ENCODE measurements at places on chromosomes 2 and 18. TPM values are rescaled to one million over a fixed set of nuclear protein-coding genes. Genes with fewer than 3 reads are reported as not detected.

The ATP6V1C2 gene
- 12.1 TPM for total RNA-seq

The YIPF4 gene
- total RNA-seq = 13.1 TPM

The ALPP gene
- 4.8 TPM for total RNA-seq

The ANKRD30B gene
- total RNA-seq = not detected

- H3K27me3 ChIP-seq = peaks cover 36% of the 10 kb centered on the region
- H3K36me3 ChIP-seq = no peaks in the 10 kb centered on the region
- no peak for DNase-seq
- H3K27ac ChIP-seq = no peak overlapping the region
- peaks cover 27% of the 10 kb centered on the region for H3K4me1 ChIP-seq
- H3K4me3 ChIP-seq = no peak overlapping the region
Observed at GRCh38 chr2:218881744-218882460, 1.2 kb downstream of the WNT10A start.

- H3K4me3 ChIP-seq = no peak overlapping the region
- H3K36me3 ChIP-seq = no peaks in the 10 kb centered on the region
- no peaks in the 10 kb centered on the region for H3K27me3 ChIP-seq
- no peak for DNase-seq
- peak overlapping the region; percentile 87 for H3K27ac ChIP-seq
- peaks cover 77% of the 10 kb centered on the region for H3K4me1 ChIP-seq
Observed at GRCh38 chr18:48838921-48839818, 111.6 kb downstream of the SMAD7 start.

DNA sequence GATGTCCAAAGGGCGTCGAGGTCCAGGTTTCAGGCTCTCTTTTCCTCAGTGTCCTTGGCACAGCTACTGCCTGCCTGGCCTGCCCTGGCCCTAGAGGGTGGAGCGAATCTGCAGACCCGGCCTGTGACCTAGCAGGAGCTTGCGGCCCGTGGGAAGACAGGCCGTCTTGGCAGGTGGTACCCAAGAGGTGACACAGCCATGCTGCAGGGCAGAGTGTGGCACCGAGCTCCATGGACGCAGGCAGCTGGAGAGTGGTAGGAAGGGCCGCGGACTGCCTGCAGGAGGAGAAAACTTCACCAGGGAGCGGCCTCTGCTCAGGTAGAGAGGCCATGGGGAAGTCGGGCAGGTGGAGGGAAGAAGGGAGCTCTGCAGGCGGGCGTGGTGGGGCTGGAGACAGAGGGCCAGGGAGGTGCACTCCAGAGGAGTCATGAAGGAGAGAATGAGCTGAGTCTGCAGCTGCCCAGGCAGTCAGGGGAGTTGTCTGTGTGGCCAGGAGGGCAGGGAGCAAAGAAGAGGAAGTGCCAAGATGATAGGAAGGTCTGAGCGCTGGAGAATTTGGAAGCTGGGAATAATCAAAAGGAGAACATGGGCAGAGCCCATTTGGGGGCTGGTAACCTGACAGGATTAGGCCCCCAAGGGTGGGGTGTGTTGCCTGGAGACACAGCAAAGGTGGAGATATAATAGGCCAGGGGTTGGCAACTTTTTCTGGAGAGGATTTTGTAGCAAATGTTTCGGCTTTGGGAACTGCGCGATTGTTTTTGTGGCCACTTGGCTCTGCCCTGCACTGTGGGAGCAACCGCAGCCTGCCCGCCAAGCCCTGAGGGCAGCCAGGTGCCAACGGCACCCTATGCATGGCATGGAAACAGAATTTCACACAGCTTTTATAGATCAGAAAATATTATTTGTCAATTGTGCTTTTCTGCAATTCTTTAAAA lies 154.4 kb upstream of the PXDN start:
- no peak overlapping the region for H3K27ac ChIP-seq
- H3K36me3 ChIP-seq = no peaks in the 10 kb centered on the region
- no peak overlapping the region for H3K4me3 ChIP-seq
- no peak for DNase-seq
- no peaks in the 10 kb centered on the region for H3K4me1 ChIP-seq
